Iris pigment epithelial cell (primary cell): ENCODE measurements at places on chromosomes 1 and 21.
A peak's percentile ranks its signal among the peaks of the same experiment; 100 is the strongest.

DNA sequence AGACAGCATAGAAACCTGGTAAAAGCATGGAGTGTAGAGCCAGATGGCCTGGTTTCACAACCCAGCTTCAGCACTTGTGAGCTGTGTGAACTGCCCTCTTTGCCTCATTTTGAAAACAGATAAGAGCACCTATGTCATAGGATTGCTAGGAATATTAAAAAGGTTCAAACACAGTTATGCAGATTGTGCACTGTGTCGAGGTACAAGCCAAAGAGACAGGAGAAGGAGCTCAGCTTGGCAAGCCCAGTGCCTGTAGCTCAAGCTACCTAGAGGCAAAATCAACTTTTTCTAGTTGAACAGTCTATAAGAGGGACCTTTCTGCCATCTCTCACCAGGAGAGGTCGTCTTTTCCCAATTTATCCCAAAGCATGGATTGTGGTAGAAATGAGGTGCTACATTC is 5.0 kb downstream of the CHODL start:
- DNase-seq = no peak

GRCh38 chr1:214216779-214217178 is 64.2 kb upstream of the SMYD2 start:
- no peak for DNase-seq

DNA sequence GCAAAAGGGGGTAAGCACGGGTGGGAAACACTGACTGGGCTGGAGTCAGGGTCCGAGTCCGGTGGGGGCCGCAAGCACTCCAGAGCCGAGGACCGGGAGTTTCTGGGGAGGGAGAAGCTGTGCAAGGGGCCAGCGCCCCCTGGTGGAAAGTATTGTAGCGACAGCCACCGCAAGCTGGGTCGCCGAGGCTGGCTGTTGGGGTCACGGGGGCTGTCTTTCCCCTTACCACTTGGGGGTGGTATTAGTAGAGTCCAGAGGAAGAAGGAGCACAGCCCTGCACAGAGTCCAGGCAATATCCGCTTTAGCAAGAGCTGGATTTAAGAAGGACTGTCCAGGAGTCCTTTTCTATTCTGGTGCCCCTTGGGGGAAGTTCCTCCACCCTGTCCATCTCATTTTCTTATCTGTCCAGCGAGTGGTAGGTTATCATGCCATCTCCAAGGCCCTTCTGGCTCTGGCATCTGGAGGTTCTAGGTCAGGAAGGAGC is 17.9 kb upstream of the ETV3 start:
- peak; percentile 47 for DNase-seq

GRCh38 chr1:208085655-208086515 is 158.3 kb downstream of the PLXNA2 start:
- peak; percentile 59 for DNase-seq

DNA sequence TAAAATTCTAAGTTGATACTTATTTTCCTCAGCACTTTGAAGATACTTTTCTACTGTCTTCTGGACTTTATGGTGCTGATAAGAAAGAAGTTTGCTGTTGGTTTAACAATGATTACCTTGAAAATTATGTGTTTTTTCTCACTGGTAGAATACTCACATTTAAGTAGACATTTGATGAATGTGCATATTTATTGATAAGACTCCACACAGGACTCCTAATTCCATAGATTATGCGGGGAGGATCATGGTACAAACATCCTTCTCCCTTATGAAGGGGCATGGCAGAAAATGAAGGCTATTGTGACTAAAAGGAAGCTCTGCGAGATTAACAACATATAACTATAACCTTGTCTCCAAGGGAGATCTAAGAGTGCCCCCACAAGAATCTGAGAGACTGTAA is 28.5 kb upstream of the ALDH9A1 start:
- no peak for DNase-seq

DNA sequence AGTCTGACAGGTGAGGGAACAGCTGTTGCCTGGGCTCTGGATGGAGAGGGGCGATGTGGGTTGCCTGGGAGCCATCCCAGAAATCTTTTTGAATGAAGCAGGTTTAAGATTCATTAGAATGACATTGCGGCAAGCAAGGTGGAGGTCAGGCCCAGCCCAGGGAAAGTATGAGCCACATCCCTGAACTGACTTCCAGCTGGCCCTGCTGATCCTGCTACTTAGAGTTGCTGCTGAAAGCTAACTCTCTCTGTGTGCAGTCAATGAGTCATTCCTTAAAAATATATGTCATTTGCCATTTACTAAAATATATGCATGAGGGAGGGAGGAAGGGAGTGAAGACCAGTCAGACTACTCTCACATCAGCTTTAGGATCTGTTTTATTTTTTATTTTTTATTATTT is 54.3 kb upstream of the RAB3GAP2 start:
- peak; percentile 24 for DNase-seq

GRCh38 chr21:41699311-41699710 is 67.5 kb downstream of the RIPK4 start:
- no peak for DNase-seq

- DNase-seq = no peak
Measured at GRCh38 chr1:200307755-200308066, 102.1 kb downstream of the ZNF281 start.

- DNase-seq = no peak
Measured at GRCh38 chr21:42321845-42322244, 6.6 kb upstream of the TFF3 start.

DNA sequence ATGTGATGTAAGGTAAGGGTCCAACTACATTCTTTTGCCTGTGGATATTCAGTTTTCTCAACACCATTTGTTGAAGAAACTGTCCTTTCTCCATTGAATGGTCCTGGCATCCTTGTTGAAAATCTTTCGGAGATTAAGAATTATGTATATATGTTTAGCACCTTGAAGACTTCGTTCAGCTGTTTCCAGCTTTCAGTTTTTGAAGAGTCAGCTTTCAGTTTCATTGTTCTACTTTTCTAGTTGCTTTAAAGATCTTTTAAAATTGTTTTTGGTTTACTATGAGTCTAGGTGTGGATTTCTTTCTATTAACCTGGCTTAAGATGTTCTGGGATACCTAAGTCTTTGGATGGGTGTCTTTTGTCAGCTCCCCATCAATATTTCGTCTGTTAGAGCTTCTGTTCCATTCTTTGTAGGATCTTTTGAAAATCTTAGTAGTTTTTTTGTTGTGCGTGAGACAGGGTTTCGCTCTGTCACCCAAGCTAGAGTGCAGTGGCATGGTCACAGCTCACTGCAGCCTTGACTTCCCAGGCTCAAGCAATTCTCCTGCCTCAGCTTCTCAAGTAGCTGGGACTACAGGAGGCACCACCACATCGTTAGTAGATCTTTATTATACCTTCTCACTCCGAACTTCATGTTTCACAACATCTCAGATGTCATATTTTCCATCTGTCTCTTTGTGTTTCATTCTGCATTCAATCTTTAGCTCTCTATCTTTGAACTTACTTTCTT is 353.5 kb upstream of the B3GALT2 start:
- DNase-seq = no peak

- DNase-seq = no peak
Measured at GRCh38 chr1:76871355-76871974, 4.2 kb downstream of the ST6GALNAC5 start.

DNA sequence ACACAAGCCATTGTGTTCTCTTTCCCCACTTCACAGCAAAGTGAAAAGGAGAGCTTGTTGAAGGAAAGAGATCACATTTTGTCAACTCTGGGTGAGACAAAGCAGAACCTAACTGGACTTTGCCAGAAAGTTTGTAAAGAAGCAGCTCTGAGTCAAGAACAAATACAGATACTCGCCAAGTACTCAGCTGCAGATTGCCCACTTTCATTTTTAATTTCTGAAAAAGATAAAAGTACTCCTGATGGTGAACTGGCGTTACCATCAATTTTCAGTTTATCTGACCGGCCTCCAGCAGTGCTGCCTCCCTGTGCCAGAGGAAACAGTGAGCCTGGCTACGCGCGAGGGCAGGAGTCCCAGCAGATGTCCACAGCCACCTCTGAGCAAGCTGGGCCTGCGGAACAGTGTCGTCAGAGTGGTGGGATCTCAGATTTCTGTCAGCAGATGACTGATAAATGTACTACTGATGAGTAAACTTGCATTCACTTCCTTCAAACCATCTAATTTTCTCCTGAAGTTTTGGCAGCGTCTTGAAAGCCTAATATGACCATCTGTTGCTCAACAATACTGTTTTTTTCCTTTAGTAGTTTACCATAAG is 43.7 kb downstream of the BACH1 start:
- DNase-seq = peak; percentile 99

- peak; percentile 43 for DNase-seq
Measured at GRCh38 chr21:27047658-27048314, 80.9 kb upstream of the ADAMTS5 start.

DNA sequence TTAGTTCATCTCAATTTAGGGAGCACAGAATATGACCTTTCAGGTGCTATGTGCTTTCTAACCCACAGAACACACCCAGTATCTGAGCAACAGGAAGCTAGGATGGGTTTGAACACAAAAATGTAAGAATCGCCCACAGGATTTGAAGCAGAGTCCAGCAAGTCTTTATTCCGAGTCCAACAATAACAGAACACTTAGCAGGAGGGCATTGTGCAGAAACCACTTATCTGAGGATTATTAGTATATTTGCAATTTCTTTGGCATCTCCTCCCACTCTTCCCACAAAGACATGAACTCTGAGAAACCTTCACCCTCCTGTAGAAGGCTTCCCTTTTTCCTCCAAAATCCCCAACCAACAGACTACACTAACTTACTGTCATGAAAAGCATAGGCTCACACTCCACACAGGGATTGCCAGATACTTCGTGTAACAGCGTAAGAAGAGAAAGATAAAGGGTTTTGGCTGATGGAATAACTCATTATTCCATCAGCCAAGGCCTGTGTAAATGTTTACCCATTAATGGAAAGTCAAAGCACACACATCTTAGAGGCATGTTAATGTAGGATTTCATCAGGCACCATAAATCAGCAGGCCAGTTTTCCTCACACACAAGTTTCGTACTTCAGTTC is 16.1 kb downstream of the SIPA1L2 start:
- DNase-seq = peak; percentile 85

DNA sequence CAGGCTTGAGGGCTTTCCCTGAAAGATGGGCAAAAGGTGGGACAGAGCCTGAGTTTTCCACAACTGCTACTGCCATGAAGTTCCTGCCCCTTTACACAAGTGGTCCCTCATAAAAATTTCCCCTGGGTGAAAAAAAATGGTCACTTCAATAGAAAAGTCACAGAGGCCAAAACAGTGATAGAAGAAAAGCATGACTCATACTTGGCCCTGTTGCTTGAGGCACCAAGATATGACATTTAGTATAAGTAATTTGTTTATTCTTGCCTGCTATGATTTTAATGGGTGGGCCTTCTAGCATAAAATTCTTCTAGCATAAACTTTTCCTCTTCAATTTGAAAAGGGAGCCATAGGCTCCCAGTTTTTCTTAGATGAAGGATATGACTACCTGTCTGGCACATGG is 280.2 kb downstream of the DPYD start:
- DNase-seq = no peak

GRCh38 chr1:65177457-65177856 is 29.5 kb downstream of the AK4 start:
- peak; percentile 77 for DNase-seq

- no peak for DNase-seq
Measured at GRCh38 chr21:27487676-27488075, 520.8 kb upstream of the ADAMTS5 start.

- DNase-seq = no peak
Measured at GRCh38 chr1:43419627-43420425, 30.1 kb downstream of the SZT2 start.

- DNase-seq = peak; percentile 74
Measured at GRCh38 chr1:77888081-77888780, at the start of gene NEXN. NEXN (plus strand) TSS chr1:77888624; CDS start chr1:77916107, 27,483 bp downstream.

GRCh38 chr1:10765734-10766478 is 30.5 kb downstream of the CASZ1 start:
- DNase-seq = no peak
